CD4-positive, CD25-positive, alpha-beta regulatory T cell (primary cell): ENCODE measurements at places on chromosomes 16 and 17. TPM values are rescaled to one million over a fixed set of nuclear protein-coding genes. Genes with fewer than 3 reads are reported as not detected.

The PGS1 gene
- 50.1 TPM for total RNA-seq

The GPR179 gene
- total RNA-seq, result 0.07 TPM

The LRRC36 gene
- not detected for total RNA-seq

The KRT23 gene
- not detected for total RNA-seq

The PTX4 gene
- not detected for total RNA-seq

- DNase-seq, result no peak
Observed at GRCh38 chr17:9339958-9340357, 235.7 kb downstream of the STX8 start.

GRCh38 chr17:82740906-82741759 is 5.7 kb downstream of the FN3K start:
- DNase-seq, result no peak

DNA sequence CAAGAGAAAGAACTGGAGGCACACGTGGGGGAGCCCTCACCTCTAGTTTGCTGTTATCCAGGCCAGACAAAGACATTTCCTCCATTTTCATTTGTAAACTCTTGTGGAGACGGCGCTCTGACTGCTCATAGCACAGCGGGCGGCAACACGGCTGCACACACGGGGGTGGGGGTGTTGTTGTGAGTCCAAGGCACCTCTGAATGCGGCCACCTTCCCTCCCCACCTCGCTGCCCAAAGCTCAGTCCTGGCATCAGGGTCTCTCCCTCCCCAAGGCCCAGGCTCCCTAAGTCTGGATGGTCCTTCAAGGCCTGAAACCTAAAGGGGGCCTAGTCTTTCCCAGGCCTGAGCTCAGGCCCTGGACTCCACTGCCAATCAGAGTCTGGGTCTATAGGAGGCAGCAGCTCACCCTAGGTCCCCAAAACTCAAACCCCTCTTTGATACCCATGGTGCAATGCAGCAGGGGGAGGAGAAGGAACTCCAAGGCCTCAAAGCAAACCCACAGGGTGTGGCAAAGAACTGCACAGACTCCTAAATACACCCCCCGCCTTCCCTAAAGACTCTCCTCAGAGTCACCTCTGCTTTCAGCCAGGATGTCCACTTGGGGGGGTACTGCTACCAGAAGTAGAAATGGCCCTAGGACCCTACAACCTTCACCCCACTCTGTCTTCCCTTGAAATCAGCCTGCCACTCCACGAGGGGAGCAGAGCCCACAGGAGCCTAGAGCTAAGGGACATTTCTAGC is 1.5 kb downstream of the ATXN7L3 start:
- DNase-seq, result peak; percentile 24

- DNase-seq, result no peak
Observed at GRCh38 chr16:49576941-49577340, 203.3 kb downstream of the C16orf78 start.

DNA sequence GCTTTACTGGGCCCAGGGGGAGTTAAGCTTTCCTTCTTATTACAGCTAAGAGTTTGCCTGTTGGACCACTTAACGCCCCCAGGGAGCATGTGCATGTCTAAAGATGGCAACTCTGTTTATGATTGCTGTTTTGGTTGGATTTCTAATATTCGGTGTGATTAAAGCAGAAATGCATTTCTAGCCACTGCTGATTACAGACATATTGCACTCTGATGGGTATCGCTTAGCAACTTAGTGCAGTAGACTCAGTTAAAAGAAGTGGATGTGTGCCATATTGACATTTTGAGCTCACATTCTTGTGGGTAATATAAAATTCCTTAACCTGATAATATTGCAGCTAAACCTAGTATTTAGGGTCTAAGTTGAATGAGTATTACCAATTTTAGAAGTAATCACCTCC is 4.2 kb downstream of the NF1 start:
- DNase-seq, result no peak

- no peak for DNase-seq
Observed at GRCh38 chr17:82943751-82944150, 103.9 kb upstream of the ZNF750 start.

DNA sequence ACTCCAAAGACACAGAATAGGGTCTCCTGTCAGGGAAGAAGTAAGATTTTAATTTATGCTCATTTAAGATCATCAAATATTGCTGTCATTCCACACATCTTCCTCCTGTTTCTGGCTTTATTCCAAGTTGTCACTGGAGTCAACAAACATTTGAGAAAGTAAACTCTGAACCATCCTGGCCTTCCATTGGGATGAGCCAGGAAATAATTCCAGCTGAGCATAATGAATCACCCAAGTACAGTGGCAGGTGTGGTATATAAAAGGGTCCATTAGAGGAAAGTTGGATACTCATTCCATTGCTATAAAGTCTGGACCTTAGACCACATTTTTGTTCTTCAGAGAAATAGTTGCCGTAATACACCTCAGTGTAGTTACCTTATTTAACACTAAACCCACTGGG is 246.1 kb downstream of the SLC39A11 start:
- no peak for DNase-seq

DNA sequence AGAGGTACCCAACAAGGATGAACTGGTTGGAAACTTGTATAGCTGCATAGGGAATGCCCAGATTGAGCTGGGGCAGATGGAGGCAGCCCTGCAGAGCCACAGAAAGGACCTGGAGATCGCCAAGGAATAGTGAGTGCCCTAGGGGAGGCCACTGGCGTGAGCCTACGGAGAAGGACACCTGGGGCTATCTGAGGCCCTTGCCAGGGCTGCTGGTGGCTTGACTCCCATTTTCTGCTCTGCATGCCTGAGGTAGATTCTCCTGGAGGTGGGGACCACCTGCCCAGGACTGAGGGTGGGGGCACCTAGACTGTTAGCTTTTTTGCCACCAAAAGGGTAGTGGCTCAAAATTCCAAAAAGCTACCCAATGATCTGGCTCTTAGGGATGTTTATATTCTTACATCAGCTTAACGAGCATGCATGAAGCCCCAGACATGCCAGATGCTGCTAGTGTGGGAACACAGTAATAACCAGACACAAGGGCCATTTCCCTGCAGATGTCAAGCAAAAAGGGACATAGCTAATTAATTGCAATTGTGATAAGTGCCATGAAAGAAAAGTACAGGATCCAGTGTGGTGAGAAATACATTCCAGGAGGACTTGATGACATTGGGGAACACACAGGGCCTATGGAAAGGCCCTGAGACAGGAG is 8.8 kb downstream of the ODAD4 start:
- no peak for DNase-seq

DNA sequence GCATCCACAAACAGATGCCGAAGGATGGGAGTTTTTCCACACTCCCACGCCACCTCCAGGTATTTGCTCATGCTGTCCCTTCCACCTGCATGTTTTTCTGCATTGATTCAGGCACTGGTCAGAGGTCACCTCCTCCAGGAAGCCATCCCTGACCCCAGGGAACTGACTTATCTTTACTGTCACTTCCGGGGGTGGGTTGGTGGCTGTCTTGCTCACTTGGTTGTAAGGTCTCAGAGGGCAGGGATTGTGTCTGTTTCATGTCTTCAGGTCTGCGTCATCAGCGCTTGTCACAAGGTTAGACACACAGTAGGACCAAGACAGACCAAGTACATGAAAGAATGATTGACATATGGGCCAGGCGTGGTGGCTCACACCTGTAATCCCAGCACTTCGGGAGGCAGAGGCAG is 1.9 kb upstream of the IL4R start:
- no peak for DNase-seq

- DNase-seq, result no peak
Observed at GRCh38 chr16:56607109-56607618, 1.2 kb upstream of the MT2A start.

DNA sequence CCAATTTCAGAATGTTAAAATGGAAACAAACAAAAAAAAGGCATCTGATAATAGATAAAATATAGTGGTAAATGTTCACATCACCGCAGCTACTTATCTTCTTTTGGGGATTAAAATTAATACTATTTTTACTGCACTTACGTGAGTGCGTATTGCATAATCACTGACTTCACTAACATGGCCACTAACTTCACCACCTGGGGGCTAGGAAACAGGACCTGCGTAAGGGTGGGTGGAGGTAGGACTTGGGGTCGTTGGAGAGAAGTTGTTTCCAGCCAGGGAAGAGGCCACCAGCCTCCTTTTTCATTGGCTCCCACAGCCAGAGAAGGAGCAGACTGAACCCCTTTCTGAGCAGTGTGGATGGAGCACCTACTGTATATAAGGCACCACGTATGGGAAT is 166.4 kb downstream of the SALL1 start:
- no peak for DNase-seq

DNA sequence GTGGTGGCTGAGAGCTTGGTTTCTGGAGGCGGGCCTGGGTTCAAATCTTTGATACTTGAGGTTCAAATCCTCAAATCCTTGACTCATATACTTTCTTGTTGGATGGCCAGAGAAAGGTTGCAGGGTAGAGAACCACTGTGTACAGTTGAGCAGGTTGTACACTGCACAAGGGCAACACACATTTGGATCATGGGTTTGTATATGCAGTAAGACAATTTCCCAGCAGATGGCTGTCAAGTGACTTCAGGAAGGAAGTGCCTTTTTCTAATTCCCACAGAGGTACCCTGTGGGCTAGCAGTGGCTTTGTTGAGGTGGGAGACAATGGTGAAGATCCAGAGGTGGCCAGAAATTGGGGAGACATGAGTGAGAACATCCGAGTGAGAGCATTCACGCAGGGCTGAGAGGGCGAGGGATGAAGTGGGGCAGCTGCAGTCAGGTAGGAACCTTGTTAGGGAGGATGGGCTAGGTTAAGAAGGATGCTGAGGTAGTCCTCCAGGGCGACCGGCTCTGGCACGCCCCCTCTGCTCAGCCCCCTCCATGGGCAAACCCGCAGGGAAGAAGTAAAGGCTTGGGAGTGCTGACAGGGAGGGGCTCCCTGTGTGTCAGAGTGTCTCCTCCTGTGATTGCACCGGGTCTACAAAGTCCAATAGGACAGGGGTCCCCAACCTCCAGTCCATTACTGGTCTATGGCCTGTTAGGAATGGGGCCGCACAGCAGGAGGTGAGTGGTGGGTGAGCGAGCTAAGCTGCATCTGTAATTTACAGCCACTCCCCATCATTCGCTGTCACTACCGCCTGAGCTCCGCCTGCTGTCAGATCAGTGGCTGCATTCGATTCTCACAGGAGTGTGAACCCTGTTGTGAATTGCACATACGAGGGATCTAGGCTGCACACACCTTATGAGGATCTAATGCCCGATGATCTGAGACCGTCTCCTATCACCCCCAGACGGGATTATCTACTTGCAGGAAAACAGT is 2.7 kb downstream of the C16orf89 start:
- DNase-seq, result no peak

GRCh38 chr16:57478396-57479204 is 7.7 kb downstream of the DOK4 start:
- no peak for DNase-seq
